ENCODE measurements at places on chromosomes 6 and 20. TPM values are rescaled to one million over a fixed set of nuclear protein-coding genes. Genes with fewer than 3 reads are reported as not detected.

GSTA4 gene
- 20.8 TPM for total RNA-seq

FOXC1 gene
- 5.2 TPM for total RNA-seq

SLA2 gene
- not detected for total RNA-seq

FAM83D gene
- total RNA-seq = 43.8 TPM

OR2J2 gene
- not detected for total RNA-seq

FHL5 gene
- total RNA-seq = not detected

SLCO4A1 gene
- total RNA-seq = 3.6 TPM

ABHD16B gene
- not detected for total RNA-seq

TMEM217 gene
- 4.3 TPM for total RNA-seq

EDN3 gene
- not detected for total RNA-seq

C20orf96 gene
- total RNA-seq = 1.6 TPM

NRN1 gene
- 20.8 TPM for total RNA-seq

RIPK1 gene
- total RNA-seq = 22.5 TPM

SLC16A10 gene
- total RNA-seq = not detected

HTR1B gene
- 17.9 TPM for total RNA-seq

SRSF3 gene
- 638 TPM for total RNA-seq

DSP gene
- 0.46 TPM for total RNA-seq

FAM209A gene
- total RNA-seq = not detected

PNLDC1 gene
- 0.30 TPM for total RNA-seq

SPAG4 gene
- 11.2 TPM for total RNA-seq

TLDC2 gene
- total RNA-seq = not detected

CRYBG1 gene
- 67.9 TPM for total RNA-seq

UST gene
- total RNA-seq = 0.76 TPM

C6orf58 gene
- not detected for total RNA-seq

FRS3 gene
- 0.32 TPM for total RNA-seq

MOG gene
- total RNA-seq = not detected

HDGFL1 gene
- not detected for total RNA-seq

GRM4 gene
- total RNA-seq = not detected

ASIP gene
- not detected for total RNA-seq

SYNDIG1 gene
- 0.30 TPM for total RNA-seq
